ENCODE measurements at places on chromosomes 1 and 21.

GRCh38 chr1:173213665-173214064 lies 6.5 kb upstream of the TNFSF4 start:
- DNase-seq, result no peak

DNA sequence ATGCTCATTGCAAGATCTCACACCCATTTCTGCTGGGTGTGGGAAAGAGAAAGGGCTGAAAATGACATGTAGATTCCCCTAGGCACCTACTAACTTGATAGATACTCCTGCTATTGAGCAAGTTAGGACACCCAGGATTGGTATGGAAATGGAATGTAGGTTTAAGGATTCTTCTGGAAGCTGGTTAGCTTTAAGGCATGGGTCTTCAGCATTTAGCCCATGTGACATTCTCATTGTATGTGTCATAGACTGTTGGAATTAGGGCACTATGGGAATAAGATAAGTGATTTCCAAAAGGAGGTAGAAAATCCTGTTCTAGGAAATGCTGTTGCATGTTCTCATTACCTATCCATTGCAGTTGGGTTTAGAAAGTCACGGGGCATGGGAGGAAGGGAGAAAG lies 76.2 kb downstream of the DISC1 start:
- no peak for DNase-seq

DNA sequence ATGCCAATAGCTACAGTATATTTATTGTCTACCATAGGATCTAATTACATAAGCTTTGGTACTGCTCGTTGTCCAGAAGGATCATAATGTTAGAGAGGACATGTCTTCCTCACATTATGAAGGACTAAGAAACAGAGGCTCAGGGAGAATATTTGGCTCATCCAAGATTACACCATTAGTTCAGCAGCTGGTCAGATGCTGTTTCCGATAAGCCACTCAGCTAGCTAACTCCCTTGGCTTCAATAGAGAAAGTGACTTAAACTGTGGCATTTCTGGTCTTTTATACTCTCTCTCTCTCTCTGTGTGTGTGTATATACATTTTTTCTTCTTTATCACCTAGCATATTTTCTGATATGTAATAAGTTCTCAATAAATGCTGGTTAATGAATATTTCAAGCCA lies 70.4 kb downstream of the DDR2 start:
- no peak for DNase-seq

DNA sequence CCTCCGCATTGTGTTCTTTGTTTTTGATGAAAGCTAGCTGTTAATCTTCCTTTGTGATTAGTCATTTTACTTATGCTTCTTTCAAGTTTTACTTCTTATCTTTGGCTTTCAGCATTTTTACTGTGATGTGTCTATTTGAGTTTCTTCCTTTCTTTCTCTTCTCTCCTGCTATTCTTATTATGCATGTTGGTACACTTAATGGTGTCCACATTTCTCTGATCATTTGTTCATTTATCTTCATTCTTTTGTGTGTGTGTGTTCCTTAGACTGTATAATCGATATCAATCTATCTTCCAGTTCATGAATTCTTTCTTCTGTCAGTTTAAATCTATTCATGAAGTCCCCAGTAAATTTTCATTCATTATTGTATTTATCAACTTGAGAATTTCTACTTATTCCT lies 1650.3 kb downstream of the BRINP3 start:
- DNase-seq, result no peak

- DNase-seq, result no peak
Observed at GRCh38 chr1:246482805-246483568, 24.1 kb downstream of the SMYD3 start.

All from activated naive CD4-positive, alpha-beta T cell (primary cell).